ENCODE measurements at places on chromosomes 3 and 15.

GRCh38 chr15:49135342-49135857, 20.0 kb downstream of the COPS2 start:
- no peak for DNase-seq

GRCh38 chr15:80559320-80559693, 135.8 kb upstream of the ABHD17C start:
- no peak for DNase-seq

DNA sequence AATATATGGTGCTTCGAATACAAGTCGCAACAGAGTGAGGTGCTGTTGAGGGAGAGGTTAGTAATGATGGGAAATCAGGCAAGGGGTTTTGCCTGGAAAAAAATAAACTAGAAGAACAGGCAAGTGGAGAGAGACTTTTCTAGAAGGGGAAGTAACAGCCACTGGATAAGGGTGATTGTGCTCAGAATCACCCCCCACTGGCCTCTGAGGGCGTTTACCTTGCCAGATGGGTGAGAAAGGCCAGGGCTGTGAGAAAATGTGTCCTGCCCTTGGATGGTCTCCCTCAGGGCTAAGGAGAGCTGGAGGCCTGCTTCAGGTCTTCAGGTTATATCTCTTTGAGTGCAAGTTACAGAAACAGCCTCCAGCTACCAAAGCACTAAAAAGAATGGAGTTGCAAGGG, 151.8 kb downstream of the MEX3B start:
- DNase-seq: no peak

GRCh38 chr15:80471881-80472280, 67.7 kb downstream of the ARNT2 start:
- no peak for DNase-seq

GRCh38 chr3:40768046-40768445, 243.3 kb downstream of the ZNF621 start:
- DNase-seq: no peak

DNA sequence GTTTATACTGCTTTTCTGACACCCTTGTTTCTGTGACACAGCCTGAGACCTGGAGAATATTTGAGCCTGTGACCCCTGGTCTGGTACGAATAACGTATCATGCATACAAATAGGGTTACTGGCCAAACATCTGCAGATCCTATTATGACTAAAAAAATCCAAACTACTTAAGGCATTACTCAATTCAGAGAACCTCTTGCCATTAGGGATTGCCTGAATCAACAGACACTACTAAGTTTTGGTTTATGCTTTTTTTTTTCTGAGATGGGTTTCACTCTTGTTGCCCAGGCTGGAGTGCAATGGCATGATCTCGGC, 35.4 kb downstream of the OSBPL10 start:
- DNase-seq: no peak

GRCh38 chr3:156643729-156644389, 30.5 kb upstream of the TIPARP start:
- DNase-seq: no peak

All from stimulated activated CD4-positive, alpha-beta T cell treated with anti-CD3 and anti-CD28 coated beads, TNF-alpha, amount 100 ng/mL, for 4 hours (primary cell).